A549 treated with AZD2906 at 1 μM for 4 hours (cell line): ENCODE measurements at places on chromosomes 4 and X. TPM values are rescaled to one million over a fixed set of nuclear protein-coding genes. Genes with fewer than 3 reads are reported as not detected.

Gene IL15
- total RNA-seq: 12.3 to 15.6 TPM (median 13.9 TPM) in 5 replicates

Gene MAGEB2
- total RNA-seq: not detected in 5 replicates

Gene SLC34A2
- 0.03 to 0.11 TPM (median 0.07 TPM) in 3 of 5 replicates, not detected in the others for total RNA-seq

Gene TENM3
- total RNA-seq: 0.86 to 1.8 TPM (median 1.6 TPM) in 5 replicates

Gene FGF2
- 30.8 to 49.6 TPM (median 46.6 TPM) in 5 replicates for total RNA-seq

Gene GPR82
- total RNA-seq: not detected in 5 replicates

Gene DLG3
- total RNA-seq: 4.7 to 7.2 TPM (median 6.5 TPM) in 5 replicates

Gene MAGEC1
- 0.03 to 0.05 TPM (median 0.03 TPM) in 5 replicates for total RNA-seq

Gene EXOC1
- 12.2 to 17.0 TPM (median 13.2 TPM) in 5 replicates for total RNA-seq

Gene SLC10A3
- 30.3 to 43.5 TPM (median 43.0 TPM) in 5 replicates for total RNA-seq

Gene SLITRK4
- not detected in 5 replicates for total RNA-seq

Gene OR13H1
- not detected in 5 replicates for total RNA-seq

Gene F9
- total RNA-seq: not detected in 5 replicates

Gene HSFX1
- 0.28 to 0.37 TPM (median 0.31 TPM) in 5 replicates for total RNA-seq

Gene TACR3
- not detected in 5 replicates for total RNA-seq

Gene CENPVL2
- total RNA-seq: not detected in 5 replicates

Gene SMARCAD1
- 9.9 to 13.9 TPM (median 11.3 TPM) in 5 replicates for total RNA-seq

Gene AFM
- not detected in 5 replicates for total RNA-seq

Gene SLC6A8
- 11.5 to 14.1 TPM (median 13.2 TPM) in 5 replicates for total RNA-seq

Gene EPHA5
- total RNA-seq: 0.16 to 0.42 TPM (median 0.30 TPM) in 5 replicates

Gene SPINK2
- total RNA-seq: 0.19 to 0.31 TPM in 2 of 5 replicates, not detected in the others

Gene CT45A3
- 0.15 to 0.29 TPM (median 0.19 TPM) in 4 of 5 replicates, not detected in the other for total RNA-seq

Gene FRMD7
- not detected in 5 replicates for total RNA-seq

Gene TCEAL5
- total RNA-seq: not detected in 5 replicates

Gene MAP3K15
- 1.5 to 2.2 TPM (median 2.0 TPM) in 5 replicates for total RNA-seq

Gene ADH1B
- total RNA-seq: not detected in 5 replicates

Gene TMEM150C
- total RNA-seq: 0.87 to 1.2 TPM (median 0.98 TPM) in 5 replicates

Gene PABPC4L
- 0.03 to 0.10 TPM (median 0.06 TPM) in 5 replicates for total RNA-seq

Gene TMPRSS11F
- total RNA-seq: not detected in 5 replicates

Gene SPANXA1
- total RNA-seq: 0.17 to 0.24 TPM in 2 of 5 replicates, not detected in the others

Gene FGFRL1
- 14.3 to 21.6 TPM (median 20.1 TPM) in 5 replicates for total RNA-seq

Gene MAOA
- 0.51 to 1.2 TPM (median 0.81 TPM) in 5 replicates for total RNA-seq

Gene PCDH10
- 0.10 to 0.14 TPM (median 0.11 TPM) in 5 replicates for total RNA-seq

Gene COL4A6
- 14.2 to 16.1 TPM (median 15.0 TPM) in 5 replicates for total RNA-seq

Gene NKX3-2
- 0.03 to 0.17 TPM (median 0.10 TPM) in 5 replicates for total RNA-seq

Gene ADH1C
- total RNA-seq: not detected in 5 replicates

Gene XAGE1A
- 11.6 to 46.7 TPM (median 25.2 TPM) in 5 replicates for total RNA-seq

Gene ARX
- total RNA-seq: 0.25 to 0.74 TPM (median 0.69 TPM) in 5 replicates

Gene DMP1
- 0.05 TPM in 1 of 5 replicates, not detected in the others for total RNA-seq

Gene STPG2
- total RNA-seq: not detected in 5 replicates

Gene AR
- total RNA-seq: 2.9 to 3.5 TPM (median 3.3 TPM) in 5 replicates
